ENCODE measurements at places on chromosomes 4 and X.

DNA sequence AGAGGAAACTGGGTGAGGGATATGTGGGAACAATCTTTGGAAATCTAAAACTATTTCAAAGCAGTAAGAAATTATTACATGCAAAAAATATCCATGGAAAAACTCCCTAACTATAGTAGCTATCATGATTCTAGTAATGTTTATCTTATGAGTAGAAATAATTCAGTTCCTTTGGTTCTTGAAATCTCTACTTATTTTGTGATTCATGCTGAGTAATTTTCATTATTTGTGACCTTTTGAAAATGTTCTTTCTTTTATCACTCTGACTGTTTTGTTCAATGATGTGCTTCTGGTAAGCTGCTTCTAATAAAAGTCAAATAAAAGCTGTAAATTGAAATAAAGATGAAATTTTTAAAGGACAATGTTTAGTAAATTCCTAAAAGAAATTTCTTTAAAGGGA is 40.4 kb upstream of the MAGEB10 start:
- DNase-seq = no peak

- DNase-seq = no peak
Observed at GRCh38 chrX:9354918-9355317, 109.9 kb upstream of the TBL1X start.

DNA sequence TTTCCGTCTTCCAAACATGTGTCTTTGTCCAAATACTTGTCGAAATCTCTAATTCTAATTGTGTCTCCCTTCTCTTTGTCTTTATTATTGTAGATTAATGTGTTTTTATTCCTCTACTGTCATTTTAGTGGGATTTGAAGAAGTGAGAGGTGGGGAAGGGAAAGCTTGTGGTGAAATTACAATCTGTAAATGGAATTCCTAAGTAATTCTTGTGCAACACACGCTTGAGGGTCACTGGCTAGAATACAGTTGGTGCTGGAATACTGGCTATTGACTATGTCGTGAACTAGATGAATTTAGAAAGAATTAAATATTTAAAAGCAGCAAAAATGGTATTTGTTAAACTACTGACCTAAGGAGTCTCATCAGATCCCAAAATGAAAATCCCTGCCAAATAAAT is 10.7 kb upstream of the FNIP2 start:
- no peak for DNase-seq

DNA sequence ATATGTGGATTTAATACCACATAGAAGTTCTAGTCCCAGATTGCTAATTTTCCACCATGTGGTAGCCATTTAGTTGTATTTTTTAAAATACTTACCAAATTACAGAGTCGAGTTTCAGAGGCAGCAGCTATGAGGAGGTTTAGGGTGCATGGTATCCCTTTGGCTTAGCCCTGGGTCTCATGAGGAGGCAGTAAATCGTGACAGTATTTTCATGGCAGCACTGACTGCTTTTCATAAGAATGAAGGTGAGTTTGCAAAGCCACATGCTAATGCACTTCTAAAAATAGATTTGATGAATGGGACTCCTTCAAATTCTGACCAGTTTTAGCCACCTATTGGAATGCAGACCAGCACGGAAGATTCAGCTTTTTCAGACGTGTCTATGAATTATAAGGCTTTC is 114.0 kb upstream of the FRG1 start:
- no peak for DNase-seq

DNA sequence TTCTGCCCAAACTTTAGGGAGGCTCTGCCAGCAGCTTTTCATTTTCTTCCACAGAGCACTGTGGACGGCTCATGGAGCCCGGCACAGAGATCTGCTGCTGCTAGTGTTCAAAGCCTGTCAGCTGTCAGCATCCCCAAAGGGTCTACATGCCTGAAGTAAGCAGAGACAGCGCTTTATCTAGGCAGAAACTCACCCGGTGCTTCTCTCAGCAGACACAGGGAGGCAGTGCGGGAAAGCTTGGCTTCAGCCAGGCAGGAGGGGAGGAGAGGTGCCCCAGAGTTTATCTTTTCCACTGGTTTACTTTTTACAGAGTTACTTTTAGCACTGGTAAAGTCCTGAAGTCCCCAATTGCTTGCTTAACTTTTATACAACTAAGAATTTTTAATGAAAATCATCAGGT is 339.3 kb downstream of the NKX6-1 start:
- no peak for DNase-seq
